Articular chondrocyte of knee joint (primary cell): ENCODE measurements at places on chromosomes 7 and 10. TPM values are rescaled to one million over a fixed set of nuclear protein-coding genes. Genes with fewer than 3 reads are reported as not detected.

The COL17A1 gene
- 0.13 and 0.76 TPM in 2 replicates for total RNA-seq

The LAMTOR4 gene
- 62.3 and 64.1 TPM in 2 replicates for total RNA-seq

The KIF20B gene
- 12.8 and 16.6 TPM in 2 replicates for total RNA-seq

The TRIM74 gene
- 0.13 TPM in 1 of 2 replicates, not detected in the other for total RNA-seq

The CAV2 gene
- total RNA-seq = 47.6 and 73.1 TPM in 2 replicates

The SPOCK2 gene
- 0.11 and 0.13 TPM in 2 replicates for total RNA-seq

The COMTD1 gene
- total RNA-seq = 3.1 and 3.5 TPM in 2 replicates

The WDR86 gene
- 6.1 and 9.0 TPM in 2 replicates for total RNA-seq

The BTAF1 gene
- 47.2 and 55.9 TPM in 2 replicates for total RNA-seq

The EN2 gene
- not detected in 2 replicates for total RNA-seq

The GDF10 gene
- total RNA-seq = 0.39 and 0.76 TPM in 2 replicates

The SLC25A28 gene
- total RNA-seq = 24.3 and 24.5 TPM in 2 replicates

The TMEM229A gene
- total RNA-seq = not detected in 2 replicates

The HMX3 gene
- 0.11 TPM in 1 of 2 replicates, not detected in the other for total RNA-seq

The MBL2 gene
- total RNA-seq = not detected in 2 replicates

The FXYD4 gene
- total RNA-seq = not detected in 2 replicates

The SCIN gene
- total RNA-seq = 1.6 and 3.6 TPM in 2 replicates

The TMEM106B gene
- total RNA-seq = 93.9 and 107 TPM in 2 replicates

The DNAH11 gene
- total RNA-seq = 0.39 and 1.3 TPM in 2 replicates

The ANKRD1 gene
- total RNA-seq = 0.52 and 5.7 TPM in 2 replicates

The CALHM1 gene
- not detected in 2 replicates for total RNA-seq

The GPRIN2 gene
- not detected in 2 replicates for total RNA-seq

The SPAM1 gene
- not detected in 2 replicates for total RNA-seq

The CROT gene
- total RNA-seq = 28.7 and 37.6 TPM in 2 replicates

The KIFBP gene
- total RNA-seq = 38.7 and 57.0 TPM in 2 replicates

The TLX1 gene
- not detected in 2 replicates for total RNA-seq

The LRGUK gene
- total RNA-seq = 0.26 and 0.76 TPM in 2 replicates
